Dermis microvascular lymphatic vessel endothelial cell (primary cell): ENCODE measurements at places on chromosomes 2 and 18. TPM values are rescaled to one million over a fixed set of nuclear protein-coding genes. Genes with fewer than 3 reads are reported as not detected.

The FTCDNL1 gene
- 0.38 and 0.90 TPM in 2 replicates for total RNA-seq

The SRD5A2 gene
- total RNA-seq = not detected in 2 replicates

The CFAP221 gene
- total RNA-seq = under 0.01 TPM in 1 of 2 replicates, not detected in the other

The CCDC68 gene
- 0.26 and 0.51 TPM in 2 replicates for total RNA-seq

The RFTN2 gene
- 9.8 and 10.6 TPM in 2 replicates for total RNA-seq

The TNFAIP6 gene
- not detected in 2 replicates for total RNA-seq

- no peak for DNase-seq
These were observed 38.5 kb upstream of the STPG4 start for GRCh38 chr2:47193607-47194006.

- no peak for DNase-seq
These were observed 33.5 kb upstream of the IL37 start for GRCh38 chr2:112877423-112877822.

DNA sequence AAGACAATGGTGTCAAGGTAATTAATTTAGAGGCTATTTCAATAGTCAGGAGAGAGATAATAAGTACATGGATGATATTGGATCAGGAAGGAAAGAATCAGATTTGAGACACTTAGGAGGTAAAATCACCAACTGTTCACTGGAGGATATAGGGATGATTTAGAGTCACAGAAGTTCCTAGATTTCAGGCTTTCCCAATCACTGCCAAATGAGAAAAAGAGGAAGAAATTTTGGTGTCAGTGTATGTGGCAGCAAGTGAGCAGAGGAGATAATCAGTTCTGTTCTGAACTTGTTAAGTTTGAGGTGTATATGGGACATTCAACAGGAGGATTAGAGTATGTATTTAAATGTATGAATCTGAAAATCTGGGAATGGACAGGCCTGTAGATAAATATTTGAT lies 640.4 kb downstream of the NR4A2 start:
- no peak for DNase-seq

DNA sequence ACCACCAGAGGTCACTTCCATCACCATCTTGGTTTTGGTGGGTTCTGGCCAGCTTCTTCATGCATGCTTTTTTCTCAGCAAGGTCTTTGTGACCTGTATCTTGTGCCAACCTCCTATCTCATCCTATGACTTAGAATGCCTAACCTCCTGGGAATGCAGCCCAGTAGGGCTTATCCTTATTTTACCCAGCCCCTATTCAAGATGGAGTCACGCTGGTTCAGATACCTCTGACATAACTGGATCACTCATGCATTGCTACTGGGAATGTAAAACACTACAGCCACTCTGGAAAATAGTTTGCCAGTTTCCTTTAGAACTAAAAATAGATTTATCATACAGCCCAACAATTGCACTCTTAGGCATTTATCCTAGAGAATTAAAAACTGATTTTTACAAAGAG lies 219.2 kb downstream of the IRS1 start:
- DNase-seq = no peak

DNA sequence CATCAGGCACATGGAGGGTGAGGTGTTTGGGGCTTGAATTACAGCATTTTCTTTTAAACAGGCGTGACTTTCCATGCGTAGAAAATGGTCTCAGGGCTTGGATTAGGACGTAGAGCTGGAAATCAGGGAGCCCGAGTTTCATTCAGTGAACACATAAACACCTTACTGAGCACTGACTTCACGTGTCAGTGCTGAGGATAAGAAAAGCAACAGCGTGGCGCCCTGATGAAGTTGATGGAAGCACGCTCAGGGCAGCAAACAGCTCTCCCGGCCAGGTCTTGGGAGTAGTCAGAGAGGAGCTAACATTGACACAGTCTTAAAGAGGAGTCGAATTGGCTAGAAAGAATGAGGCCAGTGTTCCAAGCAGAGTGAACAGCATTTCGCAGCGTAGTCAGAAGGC lies 110.7 kb downstream of the LYPD1 start:
- DNase-seq = no peak

- DNase-seq = no peak
These were observed 74.7 kb upstream of the TEX51 start for GRCh38 chr2:126823951-126824350.
